ENCODE measurements at places on chromosomes 6 and 20. TPM values are rescaled to one million over a fixed set of nuclear protein-coding genes. Genes with fewer than 3 reads are reported as not detected.

FHL5 gene
- 14.3 TPM for total RNA-seq

HDGFL1 gene
- not detected for total RNA-seq

PNPLA1 gene
- total RNA-seq, result 54.2 TPM

BANF2 gene
- total RNA-seq, result not detected

HAO1 gene
- not detected for total RNA-seq

SNTA1 gene
- total RNA-seq, result 22.6 TPM

- DNase-seq, result peak; percentile 34
Measured at GRCh38 chr6:146550911-146551310, 7.3 kb downstream of the RAB32 start.

GRCh38 chr6:81772741-81773140, 20.3 kb upstream of the TENT5A start:
- no peak for DNase-seq

- no peak for DNase-seq
Measured at GRCh38 chr6:15453186-15453585, 207.3 kb downstream of the JARID2 start.

GRCh38 chr20:61588411-61589385, 336.6 kb downstream of the CDH4 start:
- no peak for DNase-seq

DNA sequence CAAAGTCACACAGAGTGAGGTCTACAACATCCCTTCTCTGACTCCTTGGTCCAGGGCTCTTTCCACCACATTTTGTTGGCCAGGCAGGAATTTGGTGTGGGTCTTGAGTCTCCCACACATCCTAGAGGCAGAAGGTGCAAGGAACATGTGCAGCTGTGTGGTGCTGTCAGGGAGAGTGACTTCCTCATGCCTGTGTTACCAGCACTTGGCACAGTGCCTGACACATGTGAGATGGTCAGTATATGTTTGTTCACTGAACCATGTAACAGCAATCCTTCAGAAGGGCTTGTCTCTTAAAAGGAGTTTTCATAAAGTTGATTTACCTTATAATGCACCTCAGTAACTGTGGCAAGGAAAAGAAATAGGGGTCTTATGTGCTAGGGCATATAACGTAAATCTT, 168.5 kb downstream of the CDC5L start:
- peak; percentile 57 for DNase-seq

DNA sequence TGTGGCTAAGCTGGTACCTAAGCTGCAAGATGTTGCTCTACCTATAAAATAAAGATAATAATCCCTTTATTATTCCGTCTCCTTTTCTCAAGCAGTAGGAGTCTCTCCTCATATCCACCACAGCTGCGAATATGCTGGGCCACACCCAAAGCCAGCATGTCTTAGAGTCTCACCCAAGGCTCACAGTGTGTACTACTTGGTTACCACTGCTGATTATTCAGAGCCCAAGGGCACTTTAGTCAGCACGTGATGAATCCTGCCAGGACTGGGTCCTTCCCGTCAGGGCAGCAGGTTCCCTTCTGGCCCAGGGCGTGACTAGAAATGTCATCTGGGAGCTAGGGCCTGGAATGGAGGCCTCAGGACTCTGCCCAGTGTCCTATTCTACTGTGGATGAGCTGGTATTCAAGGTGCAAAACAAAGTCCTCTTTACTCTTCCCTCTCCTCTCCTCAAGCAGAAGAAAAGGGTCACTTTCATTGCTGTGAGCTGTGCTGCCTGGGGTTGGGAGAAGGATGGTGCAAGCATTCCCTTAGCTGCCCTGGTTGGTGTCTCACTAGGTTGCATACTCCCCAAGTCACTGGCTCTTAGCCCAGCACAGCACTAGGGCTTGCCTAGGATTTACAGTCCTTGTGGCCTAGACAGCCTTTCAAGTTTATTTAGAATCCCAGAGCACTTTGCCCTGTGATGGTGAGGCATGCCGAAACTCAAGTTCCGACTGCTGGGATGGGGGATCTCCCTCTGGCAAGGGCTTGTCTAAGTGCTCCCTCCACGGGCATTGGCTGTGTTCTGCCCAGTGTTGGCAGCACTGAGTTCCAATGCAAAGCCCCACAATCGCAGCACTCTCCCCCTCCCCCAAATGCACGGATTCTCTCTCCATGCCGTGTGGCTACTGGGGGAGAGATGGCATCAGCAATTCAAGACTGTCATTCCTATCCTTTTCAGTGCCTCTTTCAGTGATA, 320.2 kb downstream of the BTBD9 start:
- DNase-seq, result no peak

- no peak for DNase-seq
Measured at GRCh38 chr20:10644458-10645204, 29.2 kb downstream of the JAG1 start.

GRCh38 chr6:100210137-100211117, 216.4 kb upstream of the MCHR2 start:
- DNase-seq, result no peak
